Stimulated activated CD4-positive, alpha-beta T cell treated with anti-CD3 and anti-CD28 coated beads, Interleukin-4, amount 100 ng/mL, for 1 hour (primary cell): ENCODE measurements at places on chromosomes 5 and 9.

- DNase-seq, result no peak
Measured at GRCh38 chr5:126829098-126829497, 52.2 kb downstream of the LMNB1 start.

- DNase-seq, result peak; percentile 91
Measured at GRCh38 chr9:35096035-35096849, at the start of gene PIGO. Gene PIGO (minus strand): TSS chr9:35096591. CDS start chr9:35095565, 1,026 bp downstream.

DNA sequence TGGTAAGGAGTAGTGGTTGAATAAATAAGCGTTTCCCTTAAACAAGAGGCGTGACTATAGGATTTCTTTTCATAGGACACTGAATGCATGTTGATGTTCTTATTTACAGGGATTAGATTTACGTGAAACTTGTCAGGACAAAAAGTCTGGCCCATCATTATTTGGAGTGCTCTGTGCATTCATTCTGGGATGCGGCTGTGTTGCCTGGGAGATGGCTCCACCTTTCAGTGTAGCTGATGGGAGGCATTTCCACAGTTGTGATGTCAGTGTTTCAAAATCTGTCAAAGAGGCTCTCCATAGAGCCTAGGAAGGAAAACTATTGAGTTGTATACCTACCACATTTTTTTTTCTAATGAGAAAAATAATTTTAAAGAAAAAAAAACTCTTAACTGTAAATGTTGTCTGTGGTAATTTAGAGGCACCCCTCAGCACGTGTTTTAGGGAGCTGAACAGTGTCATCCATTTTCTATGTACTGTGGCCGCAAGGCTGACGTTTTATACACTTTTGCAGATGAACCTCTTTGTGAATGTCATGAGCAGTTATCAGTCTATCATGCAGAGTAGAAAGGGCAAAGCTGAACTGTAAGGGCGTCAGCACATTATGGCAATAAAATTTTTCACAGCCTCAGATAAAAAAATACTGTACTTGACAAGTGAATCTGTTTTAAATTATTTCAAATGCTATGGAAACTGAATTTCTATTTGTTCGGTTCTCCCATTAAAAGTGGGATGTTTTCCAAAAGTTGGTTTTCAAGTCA, 202.7 kb downstream of the PBX3 start:
- no peak for DNase-seq

DNA sequence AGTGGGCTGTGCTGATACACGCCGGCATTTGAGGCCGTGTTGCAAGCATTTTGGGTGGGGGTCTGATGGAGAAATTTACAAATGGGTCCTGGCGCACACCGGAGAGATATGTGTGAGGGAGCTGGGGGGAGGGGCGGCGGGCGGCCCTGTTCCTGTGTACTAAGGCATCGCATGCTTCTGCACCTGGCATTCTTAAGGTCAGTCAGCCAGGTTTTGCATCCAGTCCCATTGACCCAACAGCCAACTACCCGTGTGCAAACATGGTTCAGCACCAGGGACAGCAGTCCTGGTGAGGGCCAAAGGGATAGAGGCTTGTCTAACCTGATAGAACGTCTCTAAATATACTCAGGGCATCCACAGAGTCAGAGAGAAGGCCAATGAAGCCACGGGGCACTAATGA, 839 bp downstream of the GABRG2 start:
- DNase-seq, result no peak

DNA sequence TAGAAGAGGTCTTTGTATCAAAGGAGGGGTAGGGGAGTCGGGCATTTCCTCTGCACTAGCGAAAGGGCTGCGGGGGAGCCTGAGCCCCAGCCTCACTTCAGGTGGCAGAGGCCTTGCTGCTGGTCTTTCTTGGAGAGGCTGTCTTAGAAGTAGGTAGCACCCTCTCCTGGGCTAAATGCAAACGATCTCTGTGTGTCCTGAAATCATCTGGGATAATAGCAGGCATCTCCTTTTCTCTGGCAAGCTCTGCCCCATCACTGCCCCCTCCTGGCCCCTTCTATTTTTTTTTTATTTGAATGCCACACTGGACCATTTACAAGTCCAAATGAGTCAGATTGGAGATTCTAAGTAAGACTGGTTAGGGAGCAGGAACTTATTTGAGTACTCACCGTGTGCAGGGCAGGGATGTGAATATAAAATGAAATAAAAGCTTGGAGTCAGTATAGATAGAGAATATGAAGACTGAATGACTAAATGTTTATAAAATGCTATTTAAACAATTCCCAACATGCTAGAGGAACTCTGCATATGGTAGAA, 137.1 kb downstream of the FGF1 start:
- DNase-seq, result peak; percentile 2

DNA sequence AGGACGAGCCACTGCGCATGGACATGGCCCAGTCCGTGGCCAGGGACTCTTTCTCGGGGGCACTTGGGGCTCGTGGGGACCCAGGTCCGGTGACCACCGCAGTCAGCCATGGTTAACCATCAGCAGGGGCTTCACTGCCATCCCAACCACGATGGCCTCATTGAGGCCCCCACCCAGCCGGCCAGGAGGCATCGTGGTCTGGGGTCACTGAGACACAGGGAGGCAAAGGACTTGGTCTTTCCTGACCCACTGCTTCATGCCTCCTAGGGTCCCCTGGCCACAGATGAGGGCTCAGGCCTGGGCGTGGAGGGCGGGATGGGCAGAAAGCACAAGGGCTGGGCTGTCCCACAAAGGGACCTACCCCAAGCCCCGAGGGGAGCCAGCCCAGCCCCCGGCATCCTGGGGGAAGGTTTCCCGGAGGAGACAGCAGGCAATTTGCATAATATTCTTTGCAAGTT, 6.6 kb downstream of the NACC2 start:
- peak; percentile 1 for DNase-seq

- DNase-seq, result no peak
Measured at GRCh38 chr9:111627260-111627963, 3.7 kb upstream of the DNAJC25 start.

- no peak for DNase-seq
Measured at GRCh38 chr5:60495644-60496520, 204.1 kb downstream of the DEPDC1B start.

GRCh38 chr5:32108167-32108566, 66.0 kb downstream of the GOLPH3 start:
- DNase-seq, result no peak

DNA sequence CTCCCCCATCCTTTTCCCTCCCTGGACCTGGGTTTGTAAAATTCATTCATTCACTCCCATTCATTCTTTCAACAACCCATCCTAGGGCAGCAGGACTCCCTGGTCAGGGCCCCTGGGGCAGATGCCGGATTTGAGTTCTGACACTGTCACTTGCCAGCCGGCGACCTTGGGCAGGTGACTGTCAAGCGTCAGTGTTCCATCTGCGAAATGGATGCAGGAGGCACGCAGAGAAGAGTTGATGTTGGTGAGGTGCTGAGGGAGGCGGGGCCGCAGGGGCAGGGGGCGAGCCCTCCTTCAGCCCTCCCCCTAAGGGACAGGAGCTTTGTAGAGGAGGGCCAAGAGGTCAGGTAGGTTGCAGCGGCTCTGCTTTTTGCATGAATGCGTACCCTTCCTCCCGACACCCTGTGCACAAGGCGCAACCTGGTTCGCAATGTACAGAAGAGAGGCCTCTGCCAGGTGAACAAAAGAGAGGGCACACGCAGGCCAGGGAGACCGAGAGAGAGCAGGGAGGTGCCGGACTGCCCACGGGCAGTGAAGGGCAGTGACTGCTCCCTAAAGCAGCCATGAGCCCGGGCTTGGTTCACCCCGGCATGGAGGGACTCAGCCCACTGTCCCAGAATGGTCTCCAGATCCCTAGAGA, 128.1 kb downstream of the BARX1 start:
- no peak for DNase-seq

- no peak for DNase-seq
Measured at GRCh38 chr5:88836195-88836838, 46.7 kb downstream of the MEF2C start.

DNA sequence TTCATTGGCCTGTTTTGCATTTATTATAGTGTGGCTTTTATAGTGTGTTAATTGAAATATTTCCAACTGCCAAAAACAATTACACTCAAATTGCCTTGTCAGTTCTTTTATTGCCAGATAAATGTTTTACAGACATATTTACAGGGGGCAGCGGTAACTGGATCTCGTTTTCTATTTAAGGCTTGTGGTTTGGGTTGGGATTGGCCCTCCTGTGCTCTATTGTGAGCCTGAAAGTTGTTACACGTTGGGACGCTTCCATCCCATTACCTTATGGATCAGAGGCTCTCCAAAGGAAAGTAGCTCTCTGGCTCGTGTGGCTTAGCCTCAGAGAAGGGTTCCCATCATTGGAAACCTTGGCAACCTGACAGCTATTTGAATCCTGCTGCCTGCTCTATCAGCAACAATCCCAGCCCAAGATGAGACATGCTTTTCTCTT, 20.8 kb downstream of the DNAI1 start:
- DNase-seq, result no peak

DNA sequence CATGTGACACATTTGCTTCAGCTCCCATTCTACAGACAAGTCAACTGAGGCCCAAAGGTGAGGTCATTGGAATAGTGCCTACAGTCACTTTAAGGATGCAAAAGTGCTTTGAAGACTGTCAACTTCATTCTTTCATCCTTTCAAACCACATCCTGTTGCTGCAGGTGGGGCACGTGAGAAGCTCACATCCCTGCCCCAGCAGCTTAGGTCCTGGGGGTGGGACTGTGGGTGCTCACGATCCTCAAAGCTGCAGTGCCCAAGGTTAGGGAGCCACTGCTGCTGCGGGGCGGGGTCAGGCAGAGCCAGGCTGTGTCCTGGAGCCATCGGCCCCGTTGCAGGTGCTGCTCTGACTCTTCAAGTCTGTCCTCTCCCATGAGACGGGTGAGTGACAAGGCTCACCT, 57.9 kb upstream of the IER5L start:
- peak; percentile 47 for DNase-seq

GRCh38 chr5:178899289-178899688, 3.6 kb downstream of the ZFP2 start:
- no peak for DNase-seq

DNA sequence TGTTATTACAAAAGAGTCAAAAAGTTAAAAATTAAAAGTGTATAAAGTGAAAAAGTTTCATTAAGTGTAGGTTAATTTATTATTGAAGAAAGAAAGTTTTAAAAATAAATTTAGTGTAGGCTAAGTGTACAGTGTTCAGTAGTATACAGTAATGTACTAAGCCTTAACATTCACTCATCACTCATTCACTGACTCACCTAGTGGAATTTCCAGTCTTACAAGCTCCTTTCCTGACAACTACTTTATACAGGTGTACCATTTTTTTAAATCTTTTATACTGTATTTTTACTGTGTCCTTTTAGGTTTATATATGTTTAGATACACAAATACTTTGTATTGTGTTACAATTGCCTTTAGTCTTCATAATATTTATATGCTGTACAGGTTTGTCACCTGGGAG, 530.2 kb upstream of the FAM174A start:
- DNase-seq, result no peak

DNA sequence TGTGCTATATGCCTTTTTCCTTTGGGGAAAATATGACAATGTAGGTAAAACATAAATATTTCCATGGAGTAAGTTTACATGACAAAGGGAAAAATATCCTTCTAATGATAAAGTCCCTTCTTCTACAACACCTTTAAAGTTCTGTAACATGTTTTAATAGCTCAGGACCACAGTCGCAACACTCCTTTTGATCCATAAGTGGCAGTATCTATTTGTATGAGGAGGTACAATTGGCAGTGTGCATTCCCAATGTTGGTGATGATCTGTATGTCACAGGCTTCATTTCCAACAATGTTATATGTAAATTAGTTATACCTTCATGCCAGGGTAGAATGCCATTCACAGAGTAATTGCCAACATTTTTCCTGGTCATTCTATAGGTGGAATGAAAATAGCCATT, 127.1 kb upstream of the CCNH start:
- DNase-seq, result no peak

DNA sequence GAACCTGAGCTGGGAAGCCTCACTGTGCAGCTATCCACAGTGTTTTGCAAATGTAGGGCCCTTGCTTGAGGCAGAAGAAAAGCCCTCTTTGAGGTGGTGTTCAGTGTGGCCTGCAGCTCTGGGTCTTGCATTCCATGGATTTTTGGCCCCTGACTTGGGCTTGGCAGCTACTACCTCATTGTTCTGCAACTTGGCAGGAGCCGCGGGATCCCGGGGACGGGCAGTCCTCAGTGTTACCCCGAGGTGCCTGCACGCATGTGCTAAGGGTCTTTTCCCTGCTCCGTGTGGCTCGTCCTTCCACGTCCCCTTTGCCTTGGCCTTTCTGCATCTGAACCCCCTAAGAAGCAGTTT, 39.8 kb downstream of the NEK6 start:
- DNase-seq, result no peak
